Ovary (tissue), 10 donors: ENCODE measurements at places on chromosomes 6 and 20. TPM values are rescaled to one million over a fixed set of nuclear protein-coding genes. Genes with fewer than 3 reads are reported as not detected.

The C6orf52 gene
- 1.5 TPM for polyA plus RNA-seq

The RAMACL gene
- 0.16 TPM for polyA plus RNA-seq

The GSTA2 gene
- 0.54 TPM for polyA plus RNA-seq

The TFAP2D gene
- not detected for polyA plus RNA-seq

The TENT5A gene
- 14.6 TPM for polyA plus RNA-seq

The OVOL2 gene
- not detected for polyA plus RNA-seq

The CST4 gene
- polyA plus RNA-seq, result not detected

DNA sequence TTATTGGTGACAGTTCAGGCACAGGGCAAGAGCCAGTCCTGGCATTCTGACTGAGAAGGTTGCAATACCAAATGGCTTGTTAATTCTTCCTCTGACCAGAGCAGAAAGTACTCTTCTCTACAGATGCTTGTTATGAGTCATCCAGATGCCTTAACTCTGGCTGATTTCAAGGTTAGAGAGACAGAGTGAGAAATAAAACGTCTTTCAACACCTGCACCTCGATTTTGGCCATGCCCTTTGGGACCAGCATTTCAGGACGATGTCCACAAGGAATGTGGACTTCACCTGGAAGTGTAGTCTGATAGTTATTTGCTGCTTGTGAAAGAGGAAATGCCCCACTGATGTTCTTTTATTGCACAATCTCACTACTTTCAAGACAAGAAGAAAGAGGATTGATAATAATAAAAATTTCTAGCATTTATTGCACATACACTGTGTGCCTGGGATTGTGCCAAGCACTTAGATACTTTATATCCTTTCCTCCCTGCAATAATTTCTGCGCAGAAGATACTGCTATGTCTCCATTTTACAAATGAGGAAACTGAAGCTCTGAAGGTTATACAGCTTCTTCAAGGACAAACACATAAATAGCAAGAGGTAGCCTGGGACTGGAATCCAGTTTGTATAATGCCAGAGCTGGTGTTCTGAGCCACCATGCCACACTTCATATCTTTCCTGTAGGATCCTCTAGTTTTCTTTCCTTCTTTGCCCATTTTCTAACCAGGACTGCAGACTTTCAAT, 33.5 kb upstream of the MCM3 start:
- H3K27ac ChIP-seq, result no peak overlapping the region
- DNase-seq, result no peak
- peaks cover 2% of the 10 kb centered on the region for H3K4me1 ChIP-seq
- no peak overlapping the region for H3K4me3 ChIP-seq
- H3K27me3 ChIP-seq, result no peaks in the 10 kb centered on the region

- no peak overlapping the region for H3K4me3 ChIP-seq
- no peak overlapping the region for H3K27ac ChIP-seq
- H3K27me3 ChIP-seq, result no peaks in the 10 kb centered on the region
- no peaks in the 10 kb centered on the region for H3K36me3 ChIP-seq
- H3K4me1 ChIP-seq, result no peaks in the 10 kb centered on the region
Measured at GRCh38 chr6:151131324-151132007, 108.3 kb upstream of the AKAP12 start.

DNA sequence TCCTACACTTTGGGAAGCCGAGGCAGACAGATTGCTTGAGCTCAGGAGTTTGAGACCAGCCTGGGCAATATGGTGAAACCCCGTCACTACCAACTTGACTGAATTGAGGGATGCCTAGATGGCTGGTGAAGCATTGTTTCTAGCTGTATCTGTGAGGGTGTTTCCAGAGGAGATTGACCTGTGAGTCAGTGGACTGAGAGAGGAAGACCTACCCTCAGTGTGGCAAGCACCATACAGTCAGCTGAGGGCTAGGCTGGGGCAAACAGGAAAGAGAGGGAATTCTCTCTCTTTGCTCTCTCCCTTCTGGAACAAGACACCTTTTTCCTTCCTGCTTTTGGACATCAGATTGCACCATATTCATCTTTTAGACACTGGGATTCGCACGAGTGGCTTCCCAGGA, 3.7 kb upstream of the ZUP1 start:
- no peaks in the 10 kb centered on the region for H3K4me1 ChIP-seq
- H3K27ac ChIP-seq, result no peak overlapping the region
- H3K27me3 ChIP-seq, result no peaks in the 10 kb centered on the region
- no peaks in the 10 kb centered on the region for H3K36me3 ChIP-seq
- H3K4me3 ChIP-seq, result no peak overlapping the region
- no peak for DNase-seq

DNA sequence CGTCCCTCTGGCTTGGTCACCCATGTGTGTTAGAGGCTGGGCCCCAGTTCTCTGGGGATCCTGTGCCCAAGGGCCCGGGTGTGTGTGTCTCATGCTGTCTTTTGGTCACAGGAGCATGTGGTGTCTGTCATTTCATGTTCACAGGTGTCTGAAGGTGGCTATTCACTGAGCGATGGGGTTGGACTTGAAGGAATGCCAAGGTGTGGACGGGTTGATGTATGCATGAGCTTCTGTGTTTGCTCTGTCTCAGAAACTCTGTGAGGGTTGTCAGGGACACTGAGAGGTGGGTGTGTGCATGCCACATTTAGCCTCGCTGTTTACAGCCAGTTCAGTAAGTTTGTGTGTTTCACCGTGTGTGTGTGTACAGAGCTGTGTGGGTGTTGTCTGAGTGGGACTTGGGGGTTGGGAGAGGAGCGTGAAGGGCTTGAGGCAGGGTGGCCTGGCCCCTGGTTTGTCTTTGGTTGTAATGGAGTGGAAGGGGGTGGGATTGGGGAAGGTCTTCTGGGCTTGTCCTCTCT, 1.2 kb downstream of the DDR1 start:
- H3K4me1 ChIP-seq, result peaks cover 16% of the 10 kb centered on the region
- H3K27me3 ChIP-seq, result no peaks in the 10 kb centered on the region
- peak overlapping the region; percentile 87 for H3K27ac ChIP-seq
- H3K36me3 ChIP-seq, result no peaks in the 10 kb centered on the region

- DNase-seq, result no peak
- peak overlapping the region; percentile 58 for H3K4me3 ChIP-seq
- H3K4me1 ChIP-seq, result peaks cover 3% of the 10 kb centered on the region
- H3K27ac ChIP-seq, result peak overlapping the region; percentile 80
- no peaks in the 10 kb centered on the region for H3K36me3 ChIP-seq
Measured at GRCh38 chr6:26032340-26033084, 54.7 kb upstream of the HFE start.

DNA sequence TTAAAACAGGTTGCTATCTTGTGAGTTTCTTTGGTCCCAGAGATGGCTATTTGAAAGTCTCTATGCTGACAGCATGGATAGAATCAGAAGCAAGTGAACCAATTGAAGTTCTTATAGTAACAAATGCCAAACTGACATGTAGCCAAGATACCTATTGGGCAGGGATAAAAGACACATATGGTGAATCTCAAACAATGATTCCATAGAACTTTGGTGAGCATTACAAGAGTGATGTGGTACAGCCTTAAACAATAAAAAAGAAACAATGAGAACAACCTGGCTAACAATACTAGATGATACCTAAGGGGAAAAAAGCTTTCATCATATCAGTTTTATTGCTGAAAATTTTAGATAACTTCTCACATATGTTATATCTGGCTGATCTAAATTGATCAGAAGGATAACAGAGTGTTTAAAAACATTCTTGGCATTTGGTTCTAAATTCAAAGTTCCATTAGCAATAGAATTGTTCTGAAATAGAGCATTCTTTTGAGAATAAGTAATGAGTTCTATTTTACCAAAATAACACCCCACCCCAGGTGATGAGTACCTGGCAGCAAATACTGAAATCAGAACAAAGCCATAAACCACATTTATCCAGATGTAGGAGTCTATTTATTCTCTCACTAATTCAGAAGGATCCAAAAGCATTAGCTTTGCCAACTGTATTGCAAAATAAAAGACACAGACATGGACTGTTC, 5.8 kb upstream of the HMGCLL1 start:
- H3K27ac ChIP-seq, result no peak overlapping the region
- H3K4me1 ChIP-seq, result no peaks in the 10 kb centered on the region
- H3K4me3 ChIP-seq, result no peak overlapping the region
- no peaks in the 10 kb centered on the region for H3K27me3 ChIP-seq
- DNase-seq, result no peak

- H3K27ac ChIP-seq, result no peak overlapping the region
- no peaks in the 10 kb centered on the region for H3K36me3 ChIP-seq
- no peaks in the 10 kb centered on the region for H3K4me1 ChIP-seq
- DNase-seq, result no peak
- no peak overlapping the region for H3K4me3 ChIP-seq
Measured at GRCh38 chr6:3867641-3868502, 18.7 kb downstream of the FAM50B start.

GRCh38 chr20:46621492-46621891, 29.8 kb downstream of the SLC13A3 start:
- no peak overlapping the region for H3K27ac ChIP-seq
- H3K36me3 ChIP-seq, result no peaks in the 10 kb centered on the region
- no peaks in the 10 kb centered on the region for H3K27me3 ChIP-seq
- no peak for DNase-seq
- no peak overlapping the region for H3K4me3 ChIP-seq
- H3K4me1 ChIP-seq, result no peaks in the 10 kb centered on the region

DNA sequence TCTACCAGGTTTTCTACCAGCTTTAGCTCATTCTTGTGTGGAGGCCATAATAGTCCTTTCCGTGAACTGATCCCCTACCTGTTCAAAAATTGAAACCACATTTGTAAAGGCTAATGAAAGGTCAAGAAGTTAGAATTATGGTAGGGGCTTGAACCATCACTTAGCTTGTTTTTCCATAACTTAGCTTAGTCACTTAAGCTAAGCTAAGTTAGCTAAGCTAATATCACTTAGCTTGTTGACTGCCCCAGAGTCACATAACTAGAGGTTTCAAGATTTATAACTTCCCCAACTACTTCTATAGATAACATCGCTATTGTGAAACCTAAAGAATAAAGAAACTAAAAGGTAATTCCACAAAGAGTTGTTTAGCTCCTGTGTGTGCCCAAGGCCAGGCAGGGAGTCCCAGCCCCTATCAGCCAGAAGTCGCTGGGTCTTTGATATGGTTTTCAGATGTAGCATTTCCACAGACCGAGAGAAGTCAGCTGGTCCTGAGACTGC, 131.8 kb downstream of the VEGFA start:
- H3K27me3 ChIP-seq, result no peaks in the 10 kb centered on the region
- H3K4me3 ChIP-seq, result no peak overlapping the region
- no peak for DNase-seq

DNA sequence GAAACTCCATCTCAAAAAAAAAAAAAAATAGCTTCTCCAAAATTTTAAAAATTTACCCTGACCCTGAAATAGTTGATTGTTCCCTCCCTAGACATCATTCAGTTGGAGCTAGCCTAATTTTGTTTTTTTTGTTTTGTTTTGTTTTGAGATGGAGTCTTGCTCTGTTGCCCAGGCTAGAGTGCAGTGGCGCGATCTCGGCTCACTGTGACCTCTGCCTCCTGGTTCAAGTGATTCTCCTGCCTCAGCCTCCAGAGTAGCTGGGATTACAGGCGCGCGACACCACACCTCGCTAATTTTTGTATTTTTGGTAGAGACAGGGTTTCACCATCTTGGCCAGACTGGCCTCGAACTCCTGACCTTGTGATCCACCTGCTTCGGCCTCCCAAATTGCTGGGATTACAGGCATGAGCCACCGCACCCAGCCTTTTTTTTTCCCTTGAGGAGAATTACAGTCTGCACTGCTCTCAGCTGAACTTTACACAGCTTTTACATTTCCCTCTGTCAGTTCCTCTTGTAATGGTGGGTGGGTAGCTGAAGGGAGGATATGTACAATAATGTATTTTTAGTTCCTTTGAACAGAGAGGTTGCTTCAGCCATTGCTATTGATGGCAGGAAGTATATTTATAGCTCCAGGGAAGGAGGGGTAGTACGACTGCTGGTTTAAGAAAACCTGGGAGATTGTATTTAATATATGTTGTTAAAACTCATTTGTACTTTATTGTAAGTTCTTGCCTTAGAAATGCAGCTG, 27.7 kb downstream of the PTPRA start:
- H3K36me3 ChIP-seq, result no peaks in the 10 kb centered on the region
- H3K4me3 ChIP-seq, result no peak overlapping the region
- H3K4me1 ChIP-seq, result peaks cover 2% of the 10 kb centered on the region
- DNase-seq, result no peak
- H3K27ac ChIP-seq, result no peak overlapping the region
- no peaks in the 10 kb centered on the region for H3K27me3 ChIP-seq

GRCh38 chr6:99184696-99185095, 164.8 kb downstream of the FAXC start:
- H3K27ac ChIP-seq, result no peak overlapping the region
- H3K36me3 ChIP-seq, result no peaks in the 10 kb centered on the region
- no peaks in the 10 kb centered on the region for H3K4me1 ChIP-seq
- H3K27me3 ChIP-seq, result no peaks in the 10 kb centered on the region
- H3K4me3 ChIP-seq, result no peak overlapping the region

GRCh38 chr20:33567949-33568348, 78.1 kb downstream of the CBFA2T2 start:
- no peak for DNase-seq
- H3K27ac ChIP-seq, result no peak overlapping the region
- H3K4me1 ChIP-seq, result peaks cover 8% of the 10 kb centered on the region
- H3K27me3 ChIP-seq, result no peaks in the 10 kb centered on the region
- no peak overlapping the region for H3K4me3 ChIP-seq

DNA sequence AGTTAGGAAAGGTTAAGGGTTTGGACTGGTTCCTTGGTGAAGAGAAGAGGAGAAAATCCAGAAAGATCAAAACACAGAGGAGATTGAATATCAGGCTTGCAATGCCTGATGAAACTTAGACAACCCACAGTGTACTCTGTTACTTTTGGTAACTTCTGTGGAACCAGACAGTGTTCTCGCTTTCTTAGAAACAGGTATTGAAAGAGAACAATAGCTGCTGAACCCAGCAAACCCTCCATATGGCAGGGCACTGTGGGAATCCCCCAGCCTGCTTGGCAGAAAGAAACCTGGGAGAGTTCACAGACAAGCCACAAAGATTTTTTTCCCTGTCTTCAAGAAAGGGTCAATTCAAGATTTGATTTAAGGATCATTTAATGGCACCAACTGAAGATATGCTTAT, 342.8 kb downstream of the FOXA2 start:
- no peak overlapping the region for H3K4me3 ChIP-seq
- no peaks in the 10 kb centered on the region for H3K27me3 ChIP-seq
- no peak overlapping the region for H3K27ac ChIP-seq
- no peaks in the 10 kb centered on the region for H3K4me1 ChIP-seq
- H3K36me3 ChIP-seq, result no peaks in the 10 kb centered on the region
- DNase-seq, result no peak

- DNase-seq, result no peak
- no peak overlapping the region for H3K27ac ChIP-seq
- H3K4me3 ChIP-seq, result no peak overlapping the region
- H3K36me3 ChIP-seq, result no peaks in the 10 kb centered on the region
- no peaks in the 10 kb centered on the region for H3K4me1 ChIP-seq
Measured at GRCh38 chr20:555976-556385, 12.4 kb upstream of the CSNK2A1 start.

- H3K36me3 ChIP-seq, result no peaks in the 10 kb centered on the region
- DNase-seq, result no peak
- no peak overlapping the region for H3K27ac ChIP-seq
- no peaks in the 10 kb centered on the region for H3K4me1 ChIP-seq
- H3K4me3 ChIP-seq, result no peak overlapping the region
Measured at GRCh38 chr6:46473881-46474280, 17.4 kb downstream of the RCAN2 start.
